ENCODE measurements at places on chromosomes 16 and 17.

DNA sequence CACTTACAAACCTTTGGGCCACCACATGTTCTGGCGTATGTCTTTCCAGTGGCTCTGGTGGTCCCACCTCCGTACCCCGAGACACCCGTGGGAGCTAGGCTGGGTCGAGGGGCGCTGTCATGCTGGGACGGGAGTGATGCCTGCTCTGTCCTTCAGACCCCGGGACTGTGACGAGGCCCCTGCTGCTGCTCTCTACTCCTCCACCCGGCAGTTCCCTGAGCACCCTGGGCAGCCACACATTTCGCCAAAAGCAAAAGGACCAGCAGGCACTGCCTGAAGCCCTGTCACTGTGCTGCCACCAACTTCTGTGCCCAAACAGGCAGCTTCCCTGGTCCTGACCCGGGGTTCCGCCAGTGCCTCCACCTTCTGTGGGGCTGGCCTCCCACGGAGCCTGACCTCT lies 15.5 kb downstream of the DOC2B start:
- DNase-seq = no peak

DNA sequence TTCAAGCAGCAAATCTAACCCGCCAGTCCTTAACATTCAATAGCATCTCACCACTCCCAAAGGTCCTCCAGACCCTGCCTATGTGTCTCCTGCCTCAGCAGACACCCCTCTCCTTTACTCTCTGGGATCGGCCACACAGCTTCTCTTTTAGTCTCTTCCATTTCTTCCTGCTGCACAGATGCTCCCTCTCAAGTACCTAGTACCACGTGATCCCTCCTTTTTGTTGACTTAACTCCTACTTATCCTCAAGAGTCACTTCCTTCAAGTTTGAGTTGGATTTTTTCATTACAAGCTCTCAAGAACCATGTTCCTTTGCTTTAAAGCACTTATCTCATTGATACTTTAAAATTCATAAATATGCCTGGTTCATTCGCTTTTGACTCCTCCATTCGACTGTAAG lies 24.9 kb downstream of the AMFR start:
- DNase-seq = no peak

DNA sequence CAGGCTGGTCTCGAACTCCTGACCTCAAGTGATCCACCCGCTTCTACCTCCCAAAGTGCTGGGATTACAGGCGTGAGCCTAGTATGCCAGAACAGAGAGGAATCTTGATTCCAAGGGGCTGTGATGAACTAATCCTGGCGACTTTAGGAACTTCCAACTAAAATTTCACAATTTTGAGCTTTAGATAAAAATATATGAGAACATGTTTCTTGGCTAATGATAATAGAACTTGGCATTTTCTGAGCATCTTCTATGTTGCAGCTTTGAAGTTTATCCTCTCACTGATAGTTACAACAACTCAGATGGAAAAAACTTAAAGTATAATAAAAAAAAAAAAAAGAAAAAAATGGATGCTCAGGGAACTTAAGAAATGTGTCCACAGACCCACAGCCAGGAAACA lies 69.8 kb upstream of the WSCD1 start:
- no peak for DNase-seq

- DNase-seq = no peak
Measured at GRCh38 chr16:9027070-9027799, 63.5 kb upstream of the USP7 start.

DNA sequence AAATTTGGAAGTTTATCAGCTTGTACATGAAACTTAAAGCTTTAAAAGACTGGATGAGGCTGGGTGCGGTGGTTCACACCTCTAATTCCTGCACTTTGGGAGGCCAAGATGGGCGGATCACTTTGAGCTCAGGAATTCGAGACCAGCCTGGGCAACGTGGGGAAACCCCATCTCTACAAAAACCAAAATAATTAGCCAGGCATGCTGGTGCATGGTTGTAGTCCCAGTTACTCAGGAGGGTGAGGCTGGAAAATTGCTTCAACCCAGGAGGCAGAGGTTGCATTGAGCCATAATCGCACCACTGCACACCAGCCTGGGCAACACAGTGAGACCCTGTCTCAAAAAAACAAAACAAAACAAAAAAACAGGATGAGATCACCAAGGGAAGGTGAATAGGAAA lies 209.5 kb downstream of the AATF start:
- DNase-seq = no peak

DNA sequence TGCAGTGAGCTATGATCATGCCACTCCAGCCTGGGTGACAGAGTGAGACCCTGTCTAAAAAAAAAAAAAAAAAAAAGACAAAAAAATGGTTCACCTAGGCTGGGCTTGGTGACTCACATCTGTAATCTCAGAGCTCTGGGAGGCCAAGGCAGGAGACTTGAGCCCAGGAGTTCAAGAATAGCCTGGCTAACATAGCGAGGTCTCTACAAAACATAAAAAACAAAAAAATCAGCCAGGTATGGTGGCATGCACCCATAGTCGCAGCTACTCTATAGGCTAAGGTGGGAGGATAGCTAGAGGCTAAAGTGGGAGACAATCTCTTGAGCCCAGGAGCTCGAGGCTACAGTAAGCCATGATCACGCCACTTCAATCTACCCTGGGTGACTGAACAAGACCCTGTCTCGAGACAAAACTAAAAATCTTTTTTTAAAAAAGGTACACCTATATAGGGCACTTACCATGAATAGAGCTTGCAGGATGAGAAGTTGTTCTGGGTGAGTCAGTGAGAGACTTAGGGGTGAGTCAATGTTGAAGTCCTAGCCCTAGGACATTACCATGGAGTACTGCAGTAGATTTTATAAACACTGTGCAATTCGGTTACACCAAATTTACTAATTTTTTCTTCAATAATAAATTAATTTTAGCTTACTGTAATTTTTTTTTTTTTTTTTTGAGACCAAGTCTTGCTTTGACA lies 19.0 kb downstream of the USP32 start:
- peak; percentile 74 for DNase-seq

- no peak for DNase-seq
Measured at GRCh38 chr17:16199093-16199492, 16.2 kb downstream of the NCOR1 start.

DNA sequence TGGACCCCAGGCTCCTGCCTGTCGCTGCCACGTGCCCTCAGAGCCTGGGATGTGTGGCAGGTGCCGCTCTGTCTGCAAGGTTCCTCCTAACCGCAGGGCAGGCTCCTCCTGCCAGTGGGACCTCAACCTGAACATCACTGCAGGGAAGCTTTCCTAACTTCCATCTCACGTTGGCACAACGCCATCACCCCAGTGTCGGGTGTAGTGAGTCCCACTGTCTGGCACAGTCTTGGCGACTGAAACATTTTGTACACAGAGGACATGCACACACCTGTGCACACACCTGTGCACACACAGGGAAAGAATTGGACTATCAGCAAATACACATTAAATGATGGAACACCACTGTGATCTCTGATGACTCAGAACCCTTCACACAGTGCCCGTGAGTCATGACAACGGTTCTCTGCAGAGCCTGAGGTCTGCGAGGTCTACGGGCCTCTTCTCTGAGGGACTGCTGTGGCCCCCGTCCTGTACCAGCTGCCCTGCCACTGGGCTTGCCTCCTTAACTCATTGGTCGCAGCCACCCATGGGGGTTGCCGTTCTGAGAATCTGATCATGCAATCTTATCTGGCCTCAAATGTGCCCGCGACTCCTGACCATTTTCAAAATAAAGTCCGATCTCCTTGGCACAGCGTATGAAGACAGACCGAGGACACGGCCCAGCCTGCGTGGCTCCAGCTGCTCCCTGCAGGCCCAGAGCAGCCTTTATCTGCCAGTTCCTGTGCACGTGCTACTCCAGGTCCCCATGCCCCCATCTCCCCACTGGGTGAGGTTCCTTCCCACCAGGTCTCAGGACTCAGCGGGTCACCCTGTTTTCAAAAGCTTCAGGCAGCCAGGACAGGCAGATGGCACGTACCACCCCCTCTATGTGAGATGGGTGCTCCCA lies 7.6 kb downstream of the CCDC57 start:
- DNase-seq = peak; percentile 77

DNA sequence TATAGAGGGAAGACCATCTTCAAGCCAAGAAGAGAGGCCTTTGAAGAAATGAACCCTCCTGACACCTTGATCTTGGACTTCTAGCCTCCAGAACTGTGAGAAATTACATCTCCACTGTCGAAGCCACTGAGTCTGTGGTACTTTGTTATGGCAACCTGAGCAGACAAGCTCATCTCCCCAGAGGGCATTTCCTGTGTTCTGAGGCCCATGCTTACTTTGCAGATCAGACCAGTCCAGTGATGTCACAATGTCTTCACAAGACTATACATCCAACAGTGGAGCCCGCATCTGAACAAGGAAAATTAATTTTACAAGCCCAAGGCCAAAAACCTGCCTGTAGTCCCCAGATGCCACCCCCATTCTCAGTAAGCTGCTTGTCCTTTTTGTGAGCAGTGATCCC lies 14.8 kb upstream of the C17orf113 start:
- DNase-seq = peak; percentile 3

GRCh38 chr17:1398931-1399678 lies 917 bp downstream of the YWHAE start:
- peak; percentile 29 for DNase-seq

DNA sequence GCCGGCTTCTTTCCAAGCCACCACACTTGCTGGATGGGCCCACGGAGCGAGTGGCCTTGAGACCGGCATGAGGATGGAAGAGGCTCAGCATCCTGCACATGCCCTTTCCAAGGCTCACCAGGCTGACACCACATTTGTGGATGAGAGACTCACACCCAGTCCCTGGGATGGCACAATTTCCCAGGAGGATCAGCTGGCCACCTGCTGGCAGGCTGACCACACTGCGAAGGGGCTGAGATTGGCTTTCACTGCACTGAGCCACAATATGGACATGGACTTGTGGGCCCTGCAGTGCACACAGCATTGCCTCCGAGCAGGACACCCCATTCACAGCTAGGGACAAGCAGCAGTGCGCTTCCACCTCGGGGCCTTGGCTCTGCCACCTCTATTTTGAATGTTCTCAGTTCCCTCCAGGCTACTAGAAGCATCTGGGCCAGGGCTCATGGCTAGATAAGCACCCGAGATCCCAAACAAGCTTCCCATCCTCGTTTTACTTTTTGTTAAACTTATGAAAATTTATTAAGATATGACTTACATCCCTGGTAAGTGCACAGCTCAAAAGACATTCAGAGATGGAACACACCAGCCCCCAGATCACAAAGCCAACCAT lies 25.3 kb upstream of the KSR1 start:
- peak; percentile 35 for DNase-seq

GRCh38 chr16:66164581-66165247 lies 201.8 kb upstream of the CDH5 start:
- no peak for DNase-seq

DNA sequence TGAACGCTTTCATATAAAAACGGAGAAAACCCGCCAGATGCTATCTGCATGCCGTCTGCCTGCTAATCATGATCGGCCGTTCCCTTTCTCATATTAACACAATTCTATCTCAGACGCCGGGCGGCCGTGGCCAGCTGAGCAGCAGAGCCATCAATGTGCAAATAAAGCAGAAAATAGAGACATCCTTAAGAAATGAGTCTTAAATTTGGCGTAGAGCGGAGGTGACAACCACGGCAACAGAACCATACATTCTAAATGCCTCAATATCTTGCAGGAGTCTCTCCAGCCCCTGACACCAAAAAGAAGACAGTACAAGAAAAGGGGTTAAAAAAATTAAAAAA lies 2.7 kb upstream of the IRX5 start:
- DNase-seq = peak; percentile 43

DNA sequence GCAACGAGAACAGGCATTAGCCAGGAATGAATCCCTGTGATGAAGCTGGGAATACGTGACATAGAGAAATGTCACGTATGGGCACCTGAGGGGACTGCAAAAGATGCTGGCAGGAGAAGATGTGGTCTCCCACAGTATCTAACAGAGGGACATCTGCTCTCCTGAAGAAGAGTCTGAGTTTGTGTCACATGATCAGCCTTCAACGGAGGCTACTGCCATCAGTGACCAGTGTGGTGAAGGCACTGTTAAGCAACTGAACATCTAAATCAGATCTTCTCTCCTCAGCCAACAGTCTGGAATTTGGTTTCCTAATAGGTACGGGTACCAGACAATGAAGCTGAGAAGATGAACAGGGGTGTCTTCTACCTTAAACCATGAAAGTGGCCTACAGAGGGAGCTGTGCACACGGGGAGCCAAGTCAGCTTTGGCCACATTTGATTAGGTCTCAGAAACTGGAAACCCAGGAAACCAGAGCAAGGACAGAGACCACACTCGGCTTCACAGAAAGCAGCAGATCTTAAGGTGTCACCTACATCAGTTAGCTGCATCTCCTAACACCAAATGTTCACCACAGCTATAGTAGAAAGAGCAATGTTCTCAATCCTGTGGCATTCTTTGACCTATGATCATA lies 41.8 kb downstream of the BRD7 start:
- peak; percentile 42 for DNase-seq
